Activated CD4-positive, alpha-beta T cell treated with anti-CD3 and anti-CD28 coated beads for 1 hour (primary cell): ENCODE measurements at places on chromosomes 12 and 14.

DNA sequence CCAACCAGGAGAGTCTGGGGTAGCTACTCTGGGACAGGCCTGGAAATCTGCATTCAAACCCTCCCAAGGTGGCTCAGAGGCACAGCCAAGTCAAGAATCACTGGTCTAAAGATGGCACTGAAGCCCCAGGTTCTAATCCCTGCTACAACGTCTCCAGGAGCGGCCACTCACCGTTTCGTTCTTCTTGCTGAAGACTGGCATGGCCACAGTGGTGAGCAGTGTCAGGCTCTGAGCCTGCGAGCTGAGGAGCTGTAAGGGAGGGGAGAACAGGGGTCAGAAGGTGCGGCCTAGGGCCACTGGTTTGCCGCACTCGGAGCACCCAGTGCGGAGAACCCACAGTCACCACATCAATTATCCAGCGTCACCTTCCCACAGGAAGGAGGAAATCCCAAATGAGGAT lies 38.8 kb downstream of the CACNA2D4 start:
- DNase-seq = peak; percentile 2

- peak; percentile 61 for DNase-seq
Observed at GRCh38 chr12:6943389-6943721, 261 bp upstream of the RNU7-1 start.

DNA sequence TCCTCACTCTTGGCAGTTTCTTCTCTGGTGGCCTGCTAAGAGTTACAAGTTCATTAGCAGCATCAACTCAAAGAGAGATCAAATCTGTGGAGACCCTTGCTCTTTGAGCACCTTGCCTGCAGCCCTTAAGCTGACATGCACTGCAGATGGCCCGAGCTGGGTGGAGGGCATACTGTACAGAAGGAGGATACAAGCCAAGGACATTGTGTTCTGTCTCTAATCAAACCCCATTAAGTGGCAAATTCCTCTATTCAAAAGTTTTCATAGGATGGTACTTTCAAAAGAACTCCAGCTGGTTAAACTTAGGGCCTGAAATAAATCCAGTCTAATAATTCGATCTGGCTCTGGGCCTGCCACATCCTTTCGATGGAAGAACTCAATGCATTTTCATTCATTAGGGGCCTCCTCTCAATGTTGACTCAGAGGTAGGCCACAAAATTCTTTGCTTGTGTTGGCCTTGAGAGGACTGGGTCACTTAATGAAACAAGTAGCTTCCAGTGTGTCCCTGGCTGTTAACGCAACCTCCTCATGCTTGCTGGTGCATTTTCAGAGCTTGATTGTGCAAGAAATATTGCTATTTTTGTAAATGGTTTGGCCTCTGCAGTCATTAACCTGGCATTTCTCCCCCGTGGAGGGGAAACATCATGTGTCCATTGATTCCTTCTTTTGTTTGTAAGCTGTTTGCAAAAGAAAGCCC lies 318.2 kb downstream of the NUAK1 start:
- DNase-seq = no peak

DNA sequence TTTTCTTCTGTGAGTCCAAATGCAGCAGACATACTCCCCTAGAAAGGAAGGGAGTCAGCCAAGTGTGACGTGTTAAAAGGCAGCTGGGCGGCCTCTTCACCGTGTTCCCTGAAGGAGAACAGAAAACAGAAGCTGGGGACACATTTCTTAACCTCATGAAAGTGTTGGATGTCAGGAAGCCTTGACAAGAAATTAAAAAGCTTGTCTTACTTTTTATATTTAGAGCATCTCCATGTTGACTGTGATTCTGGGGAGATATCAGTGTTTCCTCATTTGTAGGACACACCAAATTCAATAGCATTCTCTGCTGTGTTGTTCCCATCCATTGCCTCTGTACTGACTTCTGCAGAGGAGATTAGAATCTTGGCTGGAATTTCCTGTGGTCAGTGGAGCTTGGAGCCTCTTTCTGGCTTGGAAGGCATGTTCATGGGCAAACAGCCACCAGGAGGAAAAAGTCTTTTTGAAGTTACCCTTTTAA lies 93.7 kb downstream of the RMST start:
- DNase-seq = no peak

- DNase-seq = no peak
Observed at GRCh38 chr14:20492486-20492885, 12.9 kb upstream of the RNASE10 start.

- DNase-seq = no peak
Observed at GRCh38 chr12:110247340-110248095, 33.5 kb upstream of the ATP2A2 start.

- no peak for DNase-seq
Observed at GRCh38 chr14:105500726-105501101, 9.7 kb downstream of the TEDC1 start.

DNA sequence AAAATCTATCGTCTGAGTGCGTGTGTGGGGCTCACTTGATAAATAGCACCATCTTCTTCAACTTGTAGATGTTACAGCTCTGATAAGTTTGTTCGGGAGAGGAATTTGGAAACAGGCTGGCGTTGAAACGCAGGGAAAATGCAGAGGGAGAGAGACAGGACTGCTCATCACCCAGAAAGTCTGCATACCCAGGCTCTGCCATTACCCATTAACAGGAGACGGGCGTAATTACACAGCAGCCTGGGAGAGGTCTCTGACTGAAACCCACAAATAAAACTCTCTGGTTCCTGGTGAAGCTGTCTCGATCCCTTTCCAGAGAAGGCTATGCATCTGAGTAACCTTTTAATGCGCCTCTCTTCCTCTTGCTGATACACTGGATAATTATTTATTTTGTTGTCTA lies 547.3 kb downstream of the BCL11B start:
- DNase-seq = no peak

DNA sequence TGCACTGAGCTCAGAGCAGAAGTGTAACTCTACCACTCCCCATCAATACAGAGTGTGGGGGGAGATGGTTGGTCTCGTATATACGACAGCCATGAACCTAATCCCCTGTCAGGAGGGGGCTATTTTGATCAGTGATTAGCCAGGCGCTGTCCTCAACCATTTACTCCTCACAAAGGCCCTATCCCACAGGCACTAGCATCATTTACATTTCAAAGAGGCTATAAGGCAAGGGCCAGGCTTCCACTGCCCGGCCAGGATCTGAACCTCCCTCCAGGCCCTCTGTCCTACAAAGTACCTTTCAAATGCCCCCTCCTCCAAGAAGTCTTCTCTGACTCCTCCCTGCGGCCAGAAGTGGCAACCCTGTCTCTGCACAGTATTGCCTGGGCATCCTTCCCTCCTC lies 74.7 kb downstream of the ITPK1 start:
- DNase-seq = no peak

DNA sequence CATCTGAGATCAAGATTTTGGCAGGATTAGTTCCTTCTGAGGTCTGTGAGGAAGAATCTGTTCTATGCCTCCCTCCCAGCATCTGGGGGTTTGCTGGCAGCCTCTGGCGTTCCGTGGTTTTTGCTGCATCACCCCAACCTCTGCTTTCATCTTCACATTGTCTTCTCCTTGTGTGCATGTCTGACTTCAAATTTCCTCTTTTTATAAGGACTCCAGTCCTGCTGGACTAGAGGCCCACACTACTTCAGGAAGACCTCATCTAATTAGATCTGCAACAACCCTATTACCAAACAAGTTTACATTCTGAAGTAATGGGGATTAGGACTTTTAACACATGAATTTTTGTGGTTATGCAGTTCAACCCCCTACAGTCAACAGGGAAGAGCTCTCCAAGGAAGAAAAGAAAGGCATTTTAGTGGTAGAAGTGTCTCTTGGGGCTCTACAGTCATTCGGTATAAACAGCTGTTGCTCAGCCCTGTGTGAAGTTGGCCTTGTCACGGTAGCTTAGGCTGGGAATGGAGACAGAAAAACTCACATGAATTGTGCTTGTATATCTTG lies 89.7 kb downstream of the CAND1 start:
- DNase-seq = no peak

GRCh38 chr14:64704143-64704742 lies at the start of gene PLEKHG3:
Gene PLEKHG3 (plus strand): TSS chr14:64704424. CDS start chr14:64727632, 23,208 bp downstream.
- no peak for DNase-seq
